ENCODE measurements at places on chromosomes 13 and 19.

DNA sequence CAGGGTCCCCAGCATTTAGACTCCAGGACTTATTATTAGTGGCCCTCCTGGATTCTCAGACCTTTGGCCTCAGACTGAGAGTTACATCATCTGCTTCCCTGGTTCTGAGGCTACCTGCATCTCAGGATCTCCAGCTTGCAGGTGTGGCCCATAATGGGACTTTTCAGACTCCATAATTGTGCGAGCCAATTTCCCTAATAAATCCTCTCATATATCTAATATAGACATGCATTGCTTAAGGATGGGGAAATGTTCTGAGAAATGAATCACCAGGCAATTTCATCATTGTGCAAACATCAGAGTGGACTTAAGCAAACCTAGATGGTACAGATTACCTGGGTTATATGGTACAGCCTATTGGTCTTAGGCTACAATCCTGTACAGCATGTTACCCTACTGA lies 116.5 kb upstream of the FBXL3 start:
- DNase-seq, result no peak

GRCh38 chr19:39112338-39112890 lies 13.2 kb upstream of the PAK4 start:
- no peak for DNase-seq

GRCh38 chr13:100532836-100533435 lies 55.7 kb downstream of the GGACT start:
- no peak for DNase-seq

GRCh38 chr19:2164020-2164998 lies 576 bp downstream of the DOT1L start:
- peak; percentile 80 for DNase-seq
